ENCODE measurements at places on chromosomes 1 and 21.

GRCh38 chr1:226723657-226724532 is 15.2 kb downstream of the ITPKB start:
- DNase-seq = no peak

- no peak for DNase-seq
These were observed 21.6 kb downstream of the VPS13D start for GRCh38 chr1:12251442-12251841.

DNA sequence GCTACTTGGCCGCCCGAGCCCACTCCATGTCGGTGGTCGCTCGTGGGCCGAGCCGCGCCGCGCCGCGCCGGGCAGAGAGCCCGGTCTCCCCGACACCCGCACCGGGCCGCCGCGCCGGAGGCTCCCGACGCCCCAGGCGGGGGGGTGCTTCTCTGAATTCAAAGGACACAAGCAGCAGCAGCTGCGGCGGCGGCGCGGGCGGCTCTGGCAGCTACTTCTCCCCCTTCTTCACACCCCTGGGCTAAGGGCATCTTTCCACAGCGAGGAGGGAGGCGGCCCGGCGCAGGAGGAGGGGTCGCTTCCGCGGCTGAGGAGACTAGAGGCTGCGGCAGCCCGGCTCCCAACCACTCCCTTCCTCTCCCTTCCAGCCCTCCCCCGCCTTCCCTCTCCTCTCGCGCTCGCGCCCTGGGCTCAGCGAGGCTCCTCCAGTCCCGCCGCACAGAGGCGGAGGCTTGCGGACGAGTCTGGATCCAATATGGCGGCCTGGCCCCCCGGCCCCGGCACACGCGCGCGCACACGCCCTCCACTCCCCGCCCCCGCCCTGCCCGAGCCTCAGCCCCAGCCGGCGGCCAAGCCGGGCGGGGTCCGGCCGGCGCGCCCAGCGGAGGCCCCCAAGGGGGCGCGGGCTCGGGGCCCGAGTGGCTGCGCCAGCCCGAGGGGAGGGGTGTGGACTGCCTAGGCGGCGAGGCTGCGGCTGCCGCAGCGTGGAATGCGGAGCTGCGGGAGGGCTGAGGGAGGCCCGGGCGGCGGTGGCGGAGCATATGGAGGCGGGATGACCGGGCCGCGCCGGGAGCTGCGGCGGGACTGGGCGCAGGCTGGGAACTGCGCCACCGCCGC is at the start of gene CDC42BPA:
CDC42BPA (minus strand) TSS at position 477 of the 837 bp plus-strand sequence. CDS start 1,310 bp downstream, outside the sequence.
- DNase-seq = no peak

DNA sequence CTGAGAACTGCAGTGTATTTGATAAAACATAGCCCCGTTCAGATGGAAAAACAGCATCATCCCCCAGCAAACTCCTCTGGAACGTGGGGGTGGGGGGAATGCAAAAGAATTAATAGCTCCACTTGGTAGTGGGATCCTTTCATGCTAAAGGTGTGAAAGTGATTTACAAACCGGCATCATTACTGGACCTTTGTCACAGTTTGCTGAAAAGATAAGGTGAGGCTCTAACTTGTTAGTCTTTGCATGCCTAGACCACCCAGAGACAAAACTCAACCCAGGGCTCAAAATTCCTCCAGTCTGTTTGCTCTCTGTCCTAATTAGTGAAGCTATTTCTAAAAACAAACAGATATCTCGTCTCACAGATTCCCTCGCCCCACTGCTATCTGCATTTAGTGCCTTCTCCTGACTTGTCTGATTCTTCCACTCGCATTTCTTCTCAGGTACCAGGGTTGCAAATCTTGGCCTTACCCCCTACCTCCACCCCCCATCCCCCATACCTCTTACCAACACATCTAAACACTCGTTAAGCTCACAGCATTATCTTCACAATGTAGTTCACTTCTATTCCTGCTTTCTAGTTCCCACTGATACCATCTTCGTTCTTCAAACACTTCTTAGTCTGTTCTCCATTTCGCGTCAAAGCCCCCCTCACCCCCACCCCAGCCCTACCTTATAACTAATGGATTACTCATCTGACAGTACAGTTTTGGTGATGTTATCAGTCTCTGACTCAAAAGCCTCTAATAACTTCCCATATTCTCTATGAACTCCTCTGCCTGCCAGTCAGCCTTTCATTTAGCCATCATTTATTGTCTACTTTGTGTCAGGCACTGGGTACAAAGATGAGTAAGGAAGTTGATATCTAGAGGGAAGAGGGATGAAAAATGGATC is 11.8 kb downstream of the IER5 start:
- no peak for DNase-seq

DNA sequence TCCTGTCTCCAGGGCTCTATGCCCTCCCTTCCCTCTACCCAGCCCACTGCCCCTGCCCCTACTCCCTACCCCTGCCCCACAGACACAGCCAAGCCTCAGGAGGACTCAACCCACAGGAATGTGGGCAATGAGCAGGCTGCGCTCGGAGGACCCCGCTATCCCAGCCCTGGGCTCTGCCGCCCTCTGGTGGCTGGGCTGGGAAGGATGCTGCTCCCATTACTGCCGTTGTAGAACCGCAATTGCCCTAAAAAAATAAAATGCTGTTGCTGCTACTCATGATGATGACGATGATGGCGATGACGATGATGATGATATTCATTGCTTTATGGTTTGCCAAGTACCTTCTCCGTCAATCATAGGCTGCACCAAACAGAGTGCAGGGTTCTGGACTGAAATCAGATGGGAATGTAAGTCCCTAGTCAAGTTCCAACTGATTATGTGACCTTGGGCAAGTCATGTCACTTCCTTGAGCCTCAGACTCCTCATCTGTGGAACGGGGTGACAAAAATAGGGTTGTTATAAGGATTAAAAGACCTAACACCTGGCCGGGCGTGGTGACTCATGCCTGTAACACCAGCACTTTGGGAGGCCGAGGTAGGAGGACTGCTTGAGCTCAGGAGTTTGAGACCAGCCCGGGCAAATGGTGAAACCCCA is 24.6 kb downstream of the ARHGEF19 start:
- peak; percentile 59 for DNase-seq

DNA sequence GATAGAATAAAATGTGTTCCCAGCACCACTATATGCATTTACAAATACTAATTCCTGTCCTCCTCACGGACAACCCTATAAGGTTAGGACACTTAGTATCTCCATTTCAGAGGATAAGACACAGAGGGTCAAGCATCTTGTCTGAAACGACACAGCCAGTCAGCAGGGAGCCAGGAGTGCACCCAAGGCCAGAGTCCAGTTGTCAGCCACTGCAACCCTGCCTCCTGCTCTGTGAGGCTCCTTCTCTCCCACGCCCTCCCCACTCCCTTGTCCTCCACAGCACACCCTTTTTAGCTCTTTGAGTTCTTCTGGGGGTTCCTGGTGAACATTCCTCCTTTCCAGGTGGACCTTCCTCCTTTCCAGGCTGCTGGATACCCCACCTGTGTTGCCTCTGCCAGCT is 119.0 kb upstream of the TNR start:
- DNase-seq = no peak

DNA sequence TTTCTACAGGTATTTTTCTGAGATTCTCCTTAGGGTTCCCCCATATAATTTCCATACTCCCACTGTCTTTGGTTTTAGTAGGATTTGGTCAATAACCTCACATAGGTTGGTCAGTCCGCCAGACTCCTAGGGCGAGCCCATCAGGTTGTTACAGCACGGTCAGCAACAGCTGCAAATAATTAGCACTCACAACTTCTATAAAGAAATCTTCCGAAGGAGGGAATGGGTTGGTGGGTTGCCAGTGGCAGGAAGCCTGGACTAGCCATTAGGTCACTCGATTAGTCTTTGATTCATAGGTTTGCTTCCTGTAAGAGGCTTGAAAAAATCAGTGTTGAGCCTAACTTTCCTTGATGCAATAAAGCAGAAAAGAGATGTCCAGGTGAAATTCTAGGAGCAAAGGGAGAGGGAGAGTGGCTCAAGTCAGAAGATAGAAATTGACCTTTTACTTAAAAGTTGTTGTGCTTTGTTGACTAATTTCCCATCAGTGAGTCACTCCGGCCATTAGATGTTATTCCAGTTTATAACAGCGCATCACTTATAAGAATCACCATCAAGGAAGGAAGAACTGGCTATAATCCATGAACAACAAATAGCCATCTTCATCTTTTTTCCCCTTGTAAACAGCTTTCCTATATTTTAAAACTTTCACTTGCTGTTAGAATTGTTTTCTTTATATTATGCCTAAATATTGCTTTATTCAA is 88.3 kb downstream of the TPR start:
- no peak for DNase-seq

GRCh38 chr1:12338017-12338416 is 108.2 kb downstream of the VPS13D start:
- DNase-seq = no peak

- no peak for DNase-seq
These were observed 133.4 kb downstream of the NFIA start for GRCh38 chr1:61215676-61216289.

DNA sequence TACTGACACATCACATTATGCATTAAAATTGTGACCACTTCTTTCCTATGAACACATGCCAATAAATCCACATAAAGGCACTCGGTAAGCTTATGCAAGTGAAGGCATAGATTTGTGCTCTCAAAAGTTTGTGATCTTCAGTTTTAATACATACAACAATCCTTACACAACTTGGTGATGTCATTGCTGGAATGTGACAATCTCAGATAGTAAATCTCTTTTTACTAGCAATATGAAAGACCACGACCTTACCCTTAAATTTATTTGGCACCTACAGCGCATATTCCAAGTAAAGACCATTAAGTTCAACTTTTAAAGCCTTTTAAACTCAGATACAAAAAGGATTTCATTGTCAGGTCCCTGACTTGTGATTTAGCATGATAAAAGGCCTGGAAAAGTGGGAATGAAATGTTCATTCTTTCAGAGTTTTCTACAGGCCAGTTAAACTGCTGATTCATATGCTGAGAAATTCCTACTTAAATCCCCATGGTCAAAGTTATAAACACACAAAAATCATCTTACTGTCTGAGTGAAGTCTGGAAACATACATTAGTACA is 157.4 kb downstream of the SIPA1L2 start:
- no peak for DNase-seq

DNA sequence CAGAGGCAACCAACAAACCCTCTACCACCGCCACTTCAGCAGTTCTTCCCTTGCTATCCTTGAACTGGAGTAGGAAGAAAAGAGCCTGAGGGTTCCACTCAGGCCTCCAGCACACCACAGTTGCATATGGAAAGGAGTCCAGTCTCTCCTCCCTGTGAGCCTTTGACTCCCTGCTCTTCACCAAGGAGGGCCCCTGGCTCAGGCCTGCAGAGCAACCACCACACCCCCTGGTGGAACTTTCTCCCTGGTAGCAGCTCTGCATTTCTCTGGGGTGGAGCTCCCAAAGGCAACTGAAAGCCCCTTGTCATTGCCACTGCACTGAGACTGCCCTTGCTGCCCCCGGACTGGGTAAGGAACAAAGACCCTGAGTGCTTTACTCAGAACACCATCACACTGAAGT is 1021.5 kb upstream of the ADGRL2 start:
- no peak for DNase-seq

DNA sequence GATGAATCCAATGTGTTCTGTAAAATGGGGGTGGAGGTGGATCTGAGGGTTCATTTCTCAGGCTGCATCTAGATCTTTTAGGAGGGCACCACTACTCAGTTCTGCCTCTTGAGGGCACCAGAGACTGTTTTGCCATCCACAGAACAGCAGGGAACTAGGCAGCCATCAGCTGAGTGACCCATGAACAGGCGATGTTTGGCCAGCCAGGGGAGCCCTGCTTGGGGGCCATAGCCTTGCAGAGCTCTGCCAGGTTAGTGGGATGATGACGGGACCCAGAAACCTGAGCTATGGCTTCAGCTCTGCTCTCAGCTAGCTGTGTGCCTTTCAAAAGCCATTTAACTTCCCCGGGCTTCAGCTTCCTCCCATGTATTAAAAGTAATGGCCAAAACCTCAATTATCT is 13.4 kb upstream of the NOS1AP start:
- no peak for DNase-seq

DNA sequence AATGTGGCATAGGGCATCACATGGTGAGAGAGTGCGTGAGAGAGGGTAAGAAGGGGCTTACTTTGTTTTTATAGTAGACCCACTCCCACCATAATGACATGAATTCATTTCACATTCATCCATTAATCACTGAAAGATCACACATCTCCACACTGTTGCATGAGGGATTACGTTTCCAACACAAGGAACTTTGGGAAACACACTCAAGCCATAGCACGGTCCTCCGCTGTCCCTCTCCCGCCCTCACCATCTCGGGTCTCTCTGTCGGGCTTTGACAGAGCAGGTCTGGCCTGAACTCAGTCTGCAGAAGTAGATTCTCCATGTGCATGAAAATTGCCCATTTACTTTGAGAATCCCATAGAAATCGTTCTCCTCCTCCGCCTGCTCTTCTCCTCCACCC is 312.2 kb downstream of the MATN1 start:
- DNase-seq = no peak

GRCh38 chr1:203985676-203986075 is 87.2 kb upstream of the SOX13 start:
- DNase-seq = no peak

DNA sequence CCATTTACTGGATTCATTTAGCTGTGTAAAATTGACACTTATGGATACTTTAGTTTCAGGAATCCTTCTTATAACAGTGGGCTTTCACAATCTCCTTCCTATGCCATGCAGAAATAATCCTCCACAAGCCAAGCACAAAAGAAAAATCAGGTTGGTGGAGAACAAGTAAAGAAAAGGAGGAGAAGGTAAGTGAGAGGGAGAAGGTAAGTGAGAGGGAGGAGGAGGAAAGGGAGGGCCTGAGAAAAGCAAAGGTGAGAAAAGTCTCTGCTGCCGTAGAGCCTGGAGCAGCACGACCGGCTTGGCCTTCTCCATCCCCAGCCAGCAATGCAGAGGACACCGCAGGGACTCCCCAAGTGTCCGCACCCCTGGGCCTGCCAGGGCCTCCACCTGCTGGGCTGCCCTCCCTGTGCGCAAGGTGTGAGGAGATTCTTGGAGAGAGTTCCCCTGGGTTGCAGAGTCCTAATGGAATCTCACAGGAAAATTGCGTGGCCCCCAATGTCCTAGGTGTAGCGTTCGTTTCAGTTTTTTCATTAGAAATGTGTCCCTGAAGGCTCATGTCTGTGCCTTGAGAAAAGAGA is 39.0 kb downstream of the PRMT2 start:
- no peak for DNase-seq

GRCh38 chr1:23500466-23500865 is 16.5 kb upstream of the ASAP3 start:
- DNase-seq = no peak

DNA sequence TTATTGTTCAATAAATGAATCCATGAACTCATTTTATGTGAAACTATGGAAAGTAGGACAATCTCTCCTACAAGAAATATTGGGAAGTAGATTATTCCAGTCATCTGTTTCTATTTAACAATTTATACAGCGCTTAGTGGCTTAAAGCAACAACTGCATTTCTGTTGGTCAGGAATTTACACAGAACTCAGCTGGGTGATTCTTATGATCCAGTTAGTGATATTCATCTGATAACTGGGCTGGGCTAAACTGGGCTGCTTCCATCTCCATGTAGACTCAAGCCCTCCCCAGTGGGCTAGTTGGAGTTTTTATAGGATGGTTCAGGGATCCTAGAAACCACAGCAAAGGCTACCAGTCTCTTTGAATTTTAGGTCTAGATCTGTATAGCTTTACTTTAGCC is 497.9 kb upstream of the NEGR1 start:
- no peak for DNase-seq
